ENCODE measurements at places on chromosomes 5 and 9. TPM values are rescaled to one million over a fixed set of nuclear protein-coding genes. Genes with fewer than 3 reads are reported as not detected.

DNA sequence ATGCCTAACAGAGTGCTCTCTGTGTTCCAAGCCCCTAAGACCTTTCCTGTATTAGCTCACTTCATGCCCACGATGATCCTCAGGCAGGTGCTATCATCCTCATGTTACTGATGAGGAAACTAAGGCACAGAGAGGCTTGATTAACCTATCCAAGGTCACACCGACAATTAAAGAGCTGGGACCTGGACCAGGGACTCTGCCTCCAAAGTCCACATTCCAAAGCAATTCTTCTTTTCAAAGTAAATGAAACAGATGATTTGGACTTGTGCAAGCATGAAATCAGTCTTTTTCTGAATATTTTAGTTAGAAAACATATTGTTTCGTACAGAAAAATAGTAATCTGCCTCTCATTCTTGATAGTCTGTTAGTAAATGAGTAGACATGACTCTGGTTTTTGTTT, 18.1 kb upstream of the RASEF start:
- DNase-seq, result no peak
- no peaks in the 10 kb centered on the region for H3K36me3 ChIP-seq
- no peak overlapping the region for H3K27ac ChIP-seq
- H3K4me1 ChIP-seq, result no peaks in the 10 kb centered on the region

GRCh38 chr9:131731644-131732043, 8.2 kb downstream of the RAPGEF1 start:
- H3K4me3 ChIP-seq, result peak overlapping the region; percentile 23
- no peaks in the 10 kb centered on the region for H3K36me3 ChIP-seq
- H3K4me1 ChIP-seq, result peaks cover 97% of the 10 kb centered on the region
- no peak for DNase-seq

GRCh38 chr5:123086376-123087055, 2.5 kb upstream of the PRDM6 start:
- no peaks in the 10 kb centered on the region for H3K4me1 ChIP-seq
- H3K27me3 ChIP-seq, result peaks cover 32% of the 10 kb centered on the region
- H3K36me3 ChIP-seq, result no peaks in the 10 kb centered on the region
- no peak overlapping the region for H3K4me3 ChIP-seq
- no peak for DNase-seq

DNA sequence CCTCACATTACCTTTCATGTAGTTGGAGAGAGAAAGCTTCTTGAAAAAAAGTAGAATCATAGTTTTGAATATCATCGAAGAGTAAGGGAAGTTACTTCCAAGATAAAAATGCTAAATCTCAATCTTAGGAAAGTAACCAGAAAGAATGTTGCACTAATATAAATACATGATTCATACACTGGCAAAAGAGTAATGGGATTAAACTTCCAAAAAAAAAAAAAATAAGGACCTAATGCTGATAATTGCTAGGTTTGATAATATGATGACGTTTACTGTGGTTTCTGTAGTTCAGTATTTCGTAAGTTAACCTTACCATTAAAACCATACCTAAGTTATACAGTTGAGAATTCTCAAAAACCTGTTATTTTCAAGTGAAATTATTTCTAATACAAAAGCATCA, 573.8 kb upstream of the CDH9 start:
- H3K36me3 ChIP-seq, result no peaks in the 10 kb centered on the region
- no peak for DNase-seq
- no peaks in the 10 kb centered on the region for H3K27me3 ChIP-seq
- H3K4me1 ChIP-seq, result no peaks in the 10 kb centered on the region
- H3K4me3 ChIP-seq, result no peak overlapping the region

DNA sequence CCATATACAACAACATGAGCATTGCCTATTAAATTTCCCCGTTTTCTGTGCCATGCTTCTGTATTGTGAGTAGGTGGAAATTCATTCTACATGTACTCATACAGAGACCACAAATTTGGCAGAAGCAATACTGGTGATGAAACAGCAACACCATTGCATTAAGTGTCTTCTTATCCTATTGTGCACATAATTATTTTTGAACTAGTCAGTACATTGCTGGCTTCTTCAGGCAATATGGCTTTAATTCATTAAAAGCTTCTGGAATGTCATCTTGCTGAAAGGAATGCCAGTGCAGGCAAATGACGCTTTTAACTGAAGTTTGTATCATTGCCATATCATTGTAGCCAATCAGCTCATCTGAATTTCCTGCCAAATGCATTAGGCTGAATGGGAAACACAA, 82.6 kb downstream of the KIAA1958 start:
- H3K4me3 ChIP-seq, result no peak overlapping the region
- H3K27me3 ChIP-seq, result no peaks in the 10 kb centered on the region
- no peak overlapping the region for H3K27ac ChIP-seq
- DNase-seq, result no peak
- no peaks in the 10 kb centered on the region for H3K4me1 ChIP-seq
- no peaks in the 10 kb centered on the region for H3K36me3 ChIP-seq

DNA sequence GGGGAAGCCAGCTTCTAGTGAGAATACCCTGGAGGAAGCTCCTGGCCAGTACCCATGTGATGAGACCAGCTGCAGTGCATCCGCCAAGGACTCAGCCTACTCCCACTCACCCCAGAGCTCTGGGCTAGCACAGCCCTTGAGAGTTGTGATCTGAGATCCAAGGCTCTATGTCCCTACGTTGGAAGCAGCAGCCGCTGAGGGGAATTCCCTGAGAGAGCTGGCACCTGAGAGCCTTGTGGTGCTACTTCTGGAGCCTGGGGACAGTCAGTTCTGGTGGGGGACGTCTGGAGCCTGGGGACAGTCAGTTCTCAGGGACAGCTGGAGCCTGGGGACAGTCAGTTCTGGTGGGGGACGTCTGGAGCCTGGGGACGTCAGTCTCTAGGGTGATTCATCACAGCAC, 39.2 kb downstream of the PDZD2 start:
- H3K27ac ChIP-seq, result no peak overlapping the region
- no peaks in the 10 kb centered on the region for H3K4me1 ChIP-seq
- no peaks in the 10 kb centered on the region for H3K27me3 ChIP-seq
- no peak overlapping the region for H3K4me3 ChIP-seq
- no peaks in the 10 kb centered on the region for H3K36me3 ChIP-seq
- DNase-seq, result no peak

DNA sequence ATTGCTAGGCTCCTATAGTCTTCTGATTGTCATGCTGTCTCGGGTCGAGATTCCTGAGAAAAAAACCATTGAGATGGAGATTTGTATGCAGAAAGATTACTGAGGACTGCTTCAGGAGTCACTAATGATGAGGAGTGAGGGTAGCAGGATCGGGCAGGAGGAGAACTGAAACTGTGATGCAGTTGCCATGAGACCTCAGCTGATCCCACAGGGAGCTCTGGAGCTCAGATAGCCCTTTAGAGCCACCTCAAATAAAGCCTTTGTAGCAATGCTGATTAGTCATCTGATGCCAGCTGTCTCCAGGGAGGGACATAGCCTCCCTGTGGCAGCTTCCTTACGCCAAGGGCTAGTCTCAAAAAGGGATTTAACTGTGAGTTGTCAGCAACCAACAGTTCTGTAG, 256.9 kb downstream of the DMAC1 start:
- no peaks in the 10 kb centered on the region for H3K27me3 ChIP-seq
- H3K4me1 ChIP-seq, result no peaks in the 10 kb centered on the region
- no peak overlapping the region for H3K4me3 ChIP-seq
- no peaks in the 10 kb centered on the region for H3K36me3 ChIP-seq
- H3K27ac ChIP-seq, result no peak overlapping the region
- no peak for DNase-seq

GRCh38 chr5:39426051-39426745, 1.4 kb upstream of the DAB2 start:
- no peak for DNase-seq
- no peak overlapping the region for H3K27ac ChIP-seq
- no peak overlapping the region for H3K4me3 ChIP-seq

GRCh38 chr5:153476767-153477166, 13.7 kb upstream of the GRIA1 start:
- H3K36me3 ChIP-seq, result no peaks in the 10 kb centered on the region
- DNase-seq, result no peak
- no peak overlapping the region for H3K27ac ChIP-seq
- no peaks in the 10 kb centered on the region for H3K27me3 ChIP-seq

DNA sequence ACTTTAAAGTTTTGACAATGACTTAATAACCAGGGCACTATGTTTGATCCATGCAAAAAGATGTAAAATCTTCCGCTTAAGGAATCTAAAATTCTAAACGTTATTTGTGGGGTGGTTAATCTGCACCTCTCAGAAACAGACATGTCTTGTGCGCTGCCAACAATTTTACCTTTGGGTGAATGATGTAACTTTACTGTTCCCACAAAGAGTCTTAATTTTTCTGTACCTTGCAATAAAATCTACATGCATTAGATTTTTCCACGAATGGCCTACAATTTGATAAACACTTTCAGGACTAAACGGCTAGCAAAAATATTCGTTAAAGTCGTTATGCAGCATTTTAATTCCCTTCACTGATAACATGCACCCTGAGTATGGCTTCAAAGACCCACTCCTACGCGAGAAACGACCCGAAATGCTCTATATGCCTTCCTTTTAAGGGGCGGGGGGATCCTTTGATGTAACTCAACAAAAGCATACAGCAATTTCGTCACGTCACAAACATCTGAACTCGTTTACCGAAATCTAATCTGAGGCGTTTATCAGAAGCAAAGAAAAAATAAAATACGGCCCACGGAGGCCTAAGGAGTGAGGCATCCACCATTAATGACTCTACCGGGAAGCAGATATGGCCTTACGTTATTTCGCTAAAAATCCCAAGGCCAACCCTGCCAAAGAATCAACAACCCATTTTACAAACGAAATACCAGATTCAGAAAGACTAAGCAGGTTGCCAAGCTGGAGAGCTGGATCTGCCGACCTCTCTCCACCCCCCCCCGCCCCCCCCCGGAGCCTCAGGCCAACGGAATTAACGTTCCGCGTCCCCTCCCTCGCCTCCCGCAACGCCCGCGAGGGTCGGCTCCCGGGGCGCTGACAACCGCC, 621 bp downstream of the AK6 start:
- H3K27me3 ChIP-seq, result no peaks in the 10 kb centered on the region
- peaks cover 15% of the 10 kb centered on the region for H3K4me1 ChIP-seq
- peaks cover 3% of the 10 kb centered on the region for H3K36me3 ChIP-seq
- no peak for DNase-seq
- H3K27ac ChIP-seq, result peak overlapping the region; percentile 92

DNA sequence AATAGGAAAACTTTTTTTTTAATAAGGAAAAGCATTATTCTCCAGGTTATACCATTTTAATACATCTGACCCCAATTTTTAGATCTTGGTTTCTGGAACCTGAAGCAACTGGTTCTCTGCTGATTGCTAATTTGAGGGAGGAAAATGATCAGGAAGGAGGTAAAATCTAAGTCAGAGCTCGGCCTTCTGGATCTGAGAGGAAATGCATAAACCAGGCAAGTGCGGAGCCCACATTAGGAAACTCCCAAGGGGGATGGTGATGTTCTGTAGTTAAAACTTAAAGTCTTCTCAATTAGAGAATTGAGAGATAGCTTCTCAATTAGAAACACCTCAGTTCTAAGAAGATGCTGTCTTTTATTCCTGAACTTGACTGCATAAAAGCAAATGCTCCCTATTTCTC, 113.5 kb downstream of the TSSK1B start:
- H3K36me3 ChIP-seq, result no peaks in the 10 kb centered on the region
- no peaks in the 10 kb centered on the region for H3K4me1 ChIP-seq
- H3K27me3 ChIP-seq, result peaks cover 3% of the 10 kb centered on the region
- DNase-seq, result no peak
- H3K4me3 ChIP-seq, result no peak overlapping the region

GRCh38 chr5:58885260-58885659, 302.4 kb downstream of the RAB3C start:
- no peak overlapping the region for H3K4me3 ChIP-seq
- no peak for DNase-seq
- H3K4me1 ChIP-seq, result peaks cover 12% of the 10 kb centered on the region
- H3K36me3 ChIP-seq, result no peaks in the 10 kb centered on the region

DNA sequence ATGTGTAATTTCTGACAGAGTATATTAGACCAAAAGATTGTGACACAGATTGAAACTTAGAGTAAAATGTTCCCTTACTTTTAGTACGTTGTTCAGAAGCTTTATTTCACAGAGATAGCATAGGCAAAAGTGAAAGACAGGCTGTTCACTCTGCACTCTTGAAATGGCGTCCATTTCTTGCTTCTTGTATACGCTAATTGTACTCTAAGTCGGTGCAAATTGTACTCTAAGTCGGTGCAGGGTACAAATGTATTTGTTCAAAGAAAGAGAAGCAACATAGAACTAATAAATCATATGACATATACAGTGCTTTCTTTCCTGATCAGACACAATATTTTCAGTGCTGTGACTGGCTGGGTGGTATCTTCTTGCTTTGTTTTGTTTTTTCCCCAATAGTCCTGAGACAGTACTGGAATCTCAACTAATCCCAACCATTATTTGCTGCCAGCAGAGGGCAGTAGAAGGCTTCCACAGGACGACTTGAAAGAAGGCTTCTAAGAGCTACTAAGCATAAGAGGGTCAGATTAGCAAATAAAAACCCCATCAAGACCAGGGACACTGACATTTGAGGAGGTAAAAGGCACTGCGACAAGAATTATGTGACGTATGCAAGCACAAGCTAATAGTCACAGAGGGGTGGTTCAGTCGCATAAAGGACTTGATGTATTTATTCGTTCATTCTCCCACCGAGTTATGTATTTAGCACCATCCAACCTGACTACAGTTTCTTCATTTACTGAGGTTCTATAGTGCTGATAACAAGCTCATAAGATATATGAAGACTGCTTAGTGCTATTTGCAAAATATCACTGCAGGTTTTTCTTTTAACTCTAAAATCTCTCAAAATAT, 831.8 kb downstream of the TAF11L14 start:
- no peak overlapping the region for H3K4me3 ChIP-seq
- no peaks in the 10 kb centered on the region for H3K4me1 ChIP-seq
- DNase-seq, result peak; percentile 13
- no peaks in the 10 kb centered on the region for H3K36me3 ChIP-seq
- H3K27ac ChIP-seq, result no peak overlapping the region

- H3K27me3 ChIP-seq, result no peaks in the 10 kb centered on the region
- H3K4me1 ChIP-seq, result peaks cover 4% of the 10 kb centered on the region
- H3K4me3 ChIP-seq, result no peak overlapping the region
- DNase-seq, result no peak
- no peak overlapping the region for H3K27ac ChIP-seq
- H3K36me3 ChIP-seq, result peaks cover 11% of the 10 kb centered on the region
Observed at GRCh38 chr9:2059274-2059929, 44.3 kb downstream of the SMARCA2 start.

GRCh38 chr5:138719811-138720210, 33.4 kb upstream of the CTNNA1 start:
- H3K36me3 ChIP-seq, result no peaks in the 10 kb centered on the region
- H3K27me3 ChIP-seq, result peaks cover 40% of the 10 kb centered on the region
- H3K4me1 ChIP-seq, result no peaks in the 10 kb centered on the region
- no peak overlapping the region for H3K4me3 ChIP-seq
- no peak for DNase-seq
- H3K27ac ChIP-seq, result no peak overlapping the region

GRCh38 chr9:4962085-4962484, 23.0 kb upstream of the JAK2 start:
- H3K27ac ChIP-seq, result no peak overlapping the region
- no peaks in the 10 kb centered on the region for H3K27me3 ChIP-seq
- H3K4me3 ChIP-seq, result no peak overlapping the region
- no peaks in the 10 kb centered on the region for H3K36me3 ChIP-seq
- DNase-seq, result no peak

Gene C9orf50
- total RNA-seq, result not detected

Gene SEMA4D
- 561 TPM for total RNA-seq

Gene SPINK6
- not detected for total RNA-seq

Gene FAM151B
- total RNA-seq, result 0.30 TPM

Gene SLC36A3
- total RNA-seq, result not detected

Gene ATG12
- 61.2 TPM for total RNA-seq

Gene CDK5RAP2
- total RNA-seq, result 73.9 TPM

All from T-cell (primary cell).